Sigmoid colon (tissue), 7 donors: ENCODE measurements at places on chromosomes 7 and 10. TPM values are rescaled to one million over a fixed set of nuclear protein-coding genes. Genes with fewer than 3 reads are reported as not detected.

- no peak for DNase-seq
Observed at GRCh38 chr10:116668018-116668417, 47.3 kb downstream of the PNLIPRP2 start.

- no peak for DNase-seq
Observed at GRCh38 chr7:16433568-16434122, 12.3 kb upstream of the CRPPA start.

GRCh38 chr7:157255201-157255606, 81.6 kb upstream of the DNAJB6 start:
- no peak for DNase-seq

DNA sequence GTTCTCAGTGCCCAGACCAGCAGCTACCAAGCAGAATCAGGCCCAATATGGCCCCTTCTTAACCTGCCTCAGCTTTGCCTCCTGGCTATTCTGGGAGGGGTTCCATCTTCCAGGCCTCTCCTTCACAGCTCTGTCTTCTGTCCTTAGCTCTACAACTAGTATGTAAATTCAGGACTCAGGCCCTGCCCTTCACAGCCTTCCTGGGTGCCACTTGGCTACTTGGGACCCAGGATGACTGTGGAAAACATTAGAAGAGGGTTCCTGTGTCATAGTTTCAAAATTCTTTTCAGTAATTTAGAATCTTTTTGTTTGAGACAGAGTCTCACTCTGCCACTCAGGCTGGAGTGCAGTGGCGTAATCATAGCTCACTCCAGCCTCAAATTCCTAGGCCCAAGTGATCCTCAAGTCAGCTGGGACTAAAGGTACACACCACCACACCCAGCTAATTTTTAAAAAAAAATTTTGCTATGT, 33.2 kb upstream of the PAPSS2 start:
- DNase-seq: no peak

- no peak for DNase-seq
Observed at GRCh38 chr7:88396948-88397322, 90.2 kb upstream of the STEAP4 start.

DNA sequence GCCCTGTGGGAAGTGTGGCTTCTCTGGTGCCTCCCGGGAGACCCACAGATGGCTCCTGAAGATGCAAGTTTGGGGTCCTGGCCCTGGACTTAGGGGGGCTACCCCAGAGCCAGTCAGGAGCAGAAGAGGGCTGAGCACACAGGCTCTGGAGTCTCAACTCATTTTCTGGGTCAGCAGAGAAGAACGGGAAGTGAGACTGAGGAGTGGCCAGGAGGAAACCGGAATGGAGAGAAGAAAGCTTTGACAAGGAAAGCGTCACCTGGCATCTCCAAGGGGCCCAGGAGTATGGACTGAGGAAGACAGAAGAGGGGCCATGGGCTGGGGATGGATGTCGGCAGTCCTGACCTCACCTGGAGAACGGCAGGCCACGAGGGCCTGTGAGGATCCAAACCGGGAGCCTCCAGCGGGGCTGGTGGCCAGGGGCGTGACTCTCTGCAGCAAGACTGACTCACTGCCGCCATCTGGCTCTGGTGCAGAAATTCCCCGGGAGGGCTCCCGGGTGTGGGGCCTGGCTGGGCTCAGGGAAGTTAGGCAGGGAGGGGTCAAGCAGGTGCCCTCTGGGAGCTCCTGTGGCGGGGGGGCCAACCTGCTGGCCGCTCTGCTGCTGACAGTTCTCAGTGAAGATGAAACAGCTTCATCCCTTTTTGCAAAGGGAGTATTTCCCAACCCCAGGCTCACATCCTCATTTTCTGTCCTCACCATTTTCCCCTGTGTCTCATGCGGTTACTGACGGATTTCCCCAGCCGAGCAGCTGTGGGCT, 23.6 kb downstream of the DAGLB start:
- DNase-seq: no peak

- DNase-seq: no peak
Observed at GRCh38 chr10:59387951-59388670, 25.8 kb upstream of the FAM13C start.

DNA sequence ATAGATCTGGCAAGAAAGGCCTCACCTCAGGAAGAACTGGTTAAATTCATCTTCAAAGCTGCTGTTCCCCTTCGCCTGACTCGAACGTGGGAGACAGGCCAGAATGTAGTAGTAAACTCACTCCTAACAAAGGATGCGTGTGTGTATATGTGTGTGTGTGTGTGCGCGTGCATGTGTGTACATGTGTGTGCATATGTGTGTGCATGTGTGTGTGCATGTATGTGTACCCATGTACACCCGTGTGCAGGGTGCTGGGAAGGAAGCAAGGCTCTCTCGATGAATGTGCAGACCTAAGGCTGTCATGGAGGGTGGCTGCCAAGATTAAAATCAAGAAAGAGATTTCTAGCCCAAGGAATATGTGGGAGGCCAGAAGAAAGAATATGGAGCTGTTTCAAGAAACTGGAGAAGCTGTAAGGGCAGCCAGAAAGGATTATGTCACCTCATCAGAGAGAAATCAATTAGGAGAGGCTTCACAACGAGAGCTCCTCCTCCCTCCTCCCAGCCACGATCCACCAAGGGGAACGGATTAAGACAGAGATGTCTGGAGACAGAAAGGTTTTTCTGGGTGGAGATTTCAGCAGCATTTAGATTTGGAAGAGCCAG, 34.0 kb upstream of the LBX1 start:
- no peak for DNase-seq

DNA sequence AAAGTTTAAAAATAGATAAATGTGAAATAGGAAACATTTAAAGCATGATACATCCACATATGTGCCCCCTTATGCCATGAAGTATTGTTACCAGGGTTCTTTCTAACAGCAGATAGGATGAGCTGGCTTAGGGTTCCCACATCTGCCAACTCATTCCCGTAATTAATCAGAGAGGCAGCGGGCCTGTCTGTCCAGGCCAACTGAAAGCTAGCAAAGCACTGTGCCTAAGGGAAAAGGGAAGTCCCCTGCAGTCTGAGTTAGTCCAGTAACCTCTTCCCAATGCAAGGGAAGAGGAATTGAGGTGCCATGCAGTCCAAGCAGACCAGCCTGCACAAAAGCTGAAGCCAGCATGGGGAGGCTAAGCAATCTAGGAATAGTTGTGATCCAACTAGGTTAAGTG, 18.3 kb upstream of the ZC3HAV1L start:
- no peak for DNase-seq

GRCh38 chr7:106952658-106953231, 87.7 kb downstream of the PIK3CG start:
- peak; percentile 72 for DNase-seq

GRCh38 chr10:6171881-6172695, 30.6 kb upstream of the PFKFB3 start:
- DNase-seq: peak; percentile 84

DNA sequence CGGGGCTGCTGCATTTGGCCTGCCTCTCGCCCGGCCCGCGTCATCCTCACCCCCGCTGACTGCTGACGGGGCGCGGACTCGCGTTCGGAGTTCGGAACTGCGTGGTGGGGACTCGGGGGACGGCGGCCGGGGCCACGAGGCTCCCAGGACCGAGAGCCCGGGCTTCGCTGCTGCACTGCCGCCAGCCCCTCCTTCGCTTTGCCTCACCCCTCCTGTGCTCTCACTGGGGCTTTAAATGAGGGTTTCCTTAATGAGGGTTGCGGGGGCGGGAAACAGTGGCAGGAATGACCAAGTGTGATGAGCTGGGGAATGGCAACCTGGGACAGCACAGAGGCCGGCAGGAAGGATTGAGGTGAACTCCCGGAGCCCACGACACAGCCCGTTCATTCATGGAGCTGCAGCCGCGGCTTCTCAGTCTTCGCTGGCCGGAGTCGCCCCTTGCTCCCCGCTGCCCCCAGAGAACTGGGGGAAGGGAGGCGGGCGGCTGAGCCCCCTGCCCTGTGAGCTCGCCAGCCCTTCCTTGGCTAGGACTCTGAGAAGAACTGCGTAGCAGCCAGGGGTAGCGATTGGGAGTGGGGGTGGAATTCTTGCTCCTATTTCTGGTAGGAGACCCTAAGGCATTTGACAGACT, 1.5 kb upstream of the LRRC4 start:
- peak; percentile 71 for DNase-seq

GRCh38 chr10:44030132-44030531, 354.8 kb downstream of the CXCL12 start:
- DNase-seq: no peak

DNA sequence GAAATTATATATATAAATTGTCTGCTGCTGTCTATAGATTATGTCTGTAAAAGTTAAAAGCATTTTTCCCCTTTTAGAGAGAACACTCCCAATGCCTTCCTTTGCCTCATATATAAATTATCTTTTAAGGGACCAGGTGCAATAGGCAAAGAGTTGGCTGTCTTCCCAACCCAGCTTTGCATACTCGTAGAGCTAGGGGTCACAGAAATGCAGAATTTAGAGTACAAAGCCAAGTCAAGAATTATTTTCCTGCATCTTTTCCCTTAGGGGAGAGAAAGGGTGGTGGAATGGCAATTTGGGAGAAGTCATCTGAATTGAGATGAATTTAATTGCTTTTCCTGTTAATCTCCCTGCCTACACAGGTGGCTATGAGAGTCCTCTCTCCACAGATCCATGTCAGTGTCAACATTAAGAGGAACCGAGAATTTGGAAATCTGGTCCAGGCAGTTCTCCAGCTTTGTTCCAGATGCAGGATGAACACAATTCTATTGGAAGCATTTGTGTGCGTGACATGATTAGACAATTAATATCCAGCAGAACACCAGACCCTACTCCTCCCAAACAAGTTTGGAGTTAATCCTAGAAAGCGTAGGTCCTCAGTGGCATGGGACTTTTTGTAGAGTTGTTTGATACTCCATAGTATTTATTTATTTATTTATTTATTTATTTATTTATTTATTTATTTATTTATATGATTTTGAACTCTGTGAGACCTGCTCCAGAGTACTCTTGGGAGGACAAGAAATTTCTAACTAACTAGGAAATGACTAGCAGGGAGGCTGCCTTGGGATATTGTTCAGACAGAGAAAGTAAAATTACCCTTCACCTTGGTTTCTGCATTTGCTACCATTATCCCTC, 80.3 kb upstream of the SKAP2 start:
- DNase-seq: no peak

- no peak for DNase-seq
Observed at GRCh38 chr10:26335574-26336093, 102.5 kb upstream of the APBB1IP start.

DNA sequence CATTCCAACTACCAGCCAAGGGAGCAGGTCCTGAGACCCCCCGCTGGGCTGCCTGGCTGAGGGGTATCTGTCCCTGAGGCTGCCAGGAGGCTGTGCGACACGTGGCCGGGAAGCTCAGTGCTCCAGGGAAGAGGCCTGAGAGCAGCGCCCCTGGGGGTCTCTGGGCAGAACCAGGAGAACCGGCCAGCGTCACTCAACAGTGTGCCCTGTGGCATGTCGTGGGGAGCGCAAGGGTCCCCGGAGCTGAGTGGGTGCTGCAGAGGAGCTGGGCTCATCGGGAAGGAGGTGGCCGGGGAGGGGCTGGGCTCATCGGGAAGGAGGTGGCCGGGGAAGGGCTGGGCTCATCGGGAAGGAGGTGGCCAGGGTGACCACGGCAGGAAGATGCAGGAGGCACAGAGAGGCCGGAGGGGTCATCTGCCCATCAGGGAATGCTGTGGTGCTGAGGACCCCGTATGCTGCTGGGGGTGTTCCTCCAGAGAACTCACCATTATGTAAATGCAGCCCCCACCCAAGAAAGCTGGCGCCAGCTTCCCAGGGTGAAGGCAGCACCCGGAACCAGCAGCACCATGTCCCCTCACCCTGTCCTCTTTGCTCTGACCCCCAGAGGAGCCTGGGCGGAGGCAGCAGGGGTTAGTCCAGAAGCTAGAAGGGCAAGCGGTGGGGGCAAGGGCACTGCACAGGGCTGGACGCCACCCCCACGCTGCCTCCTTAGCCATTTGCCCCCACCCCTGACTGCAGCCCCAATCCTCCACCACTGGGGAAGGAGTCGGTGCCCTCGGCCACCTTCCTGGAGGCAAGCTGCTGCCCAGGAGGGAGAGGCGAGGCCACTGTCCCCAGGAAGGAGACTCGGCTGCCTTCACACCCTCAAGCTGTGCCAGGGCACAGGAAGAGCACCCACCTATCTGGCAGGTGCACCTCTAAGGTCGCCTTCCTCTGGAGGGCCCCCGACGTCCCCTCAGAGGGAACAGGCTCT, 33.3 kb downstream of the CALML3 start:
- DNase-seq: peak; percentile 64

GRCh38 chr10:44467090-44467489, 82.2 kb upstream of the CXCL12 start:
- no peak for DNase-seq

DNA sequence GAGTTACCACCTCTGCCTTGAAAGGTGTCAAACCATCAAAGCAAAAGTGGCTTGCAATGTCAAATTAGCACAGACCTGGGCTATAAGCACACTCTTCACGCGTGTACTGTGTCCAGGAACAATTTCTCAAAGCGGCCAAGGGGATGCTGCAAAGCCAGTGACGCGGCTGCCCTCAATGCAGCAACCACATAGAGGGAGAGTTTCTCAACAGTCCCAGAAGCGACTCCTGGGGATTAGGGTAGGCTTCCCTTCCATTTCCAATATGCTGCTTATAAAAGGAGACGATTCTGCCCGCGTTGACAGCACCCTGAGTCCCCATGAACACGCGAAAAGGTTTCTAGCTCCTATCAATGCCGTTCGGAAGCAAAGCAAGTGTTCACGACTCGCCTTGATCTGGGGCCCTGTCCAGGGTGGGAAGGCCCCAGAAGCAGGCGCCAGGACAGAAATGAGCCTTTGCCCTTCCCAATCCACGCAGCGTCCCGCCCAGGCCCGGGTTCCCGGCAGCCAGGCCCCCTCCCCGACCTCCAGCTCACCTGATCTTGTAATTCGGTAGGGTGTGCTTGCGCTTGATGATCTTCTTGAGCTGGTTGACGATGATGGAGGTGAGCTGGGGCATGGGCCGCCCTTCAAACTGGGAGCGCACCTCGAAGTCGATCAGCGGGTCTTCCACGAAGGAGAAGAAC, 1.3 kb downstream of the PDZD8 start:
- DNase-seq: peak; percentile 86

- DNase-seq: no peak
Observed at GRCh38 chr7:137462847-137463246, 119.3 kb upstream of the PTN start.

DNA sequence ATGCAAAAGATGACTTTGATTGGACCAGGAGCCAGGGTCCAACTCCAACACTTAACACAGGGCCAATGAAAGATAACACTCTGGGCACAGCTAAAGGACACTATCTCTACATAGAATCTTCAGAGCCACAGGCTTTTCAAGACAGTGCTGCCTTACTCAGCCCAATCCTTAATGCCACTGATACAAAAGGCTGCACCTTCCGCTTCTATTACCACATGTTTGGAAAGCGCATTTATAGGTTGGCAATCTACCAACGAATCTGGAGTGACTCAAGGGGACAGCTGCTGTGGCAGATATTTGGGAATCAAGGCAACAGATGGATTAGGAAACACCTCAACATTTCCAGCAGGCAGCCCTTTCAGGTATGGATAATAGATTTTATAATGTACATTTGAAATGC, 160.7 kb downstream of the MALRD1 start:
- no peak for DNase-seq

ALOX5 gene
- 23.2 TPM for total RNA-seq

SORCS1 gene
- 10.5 TPM for total RNA-seq

TMEM130 gene
- total RNA-seq: 3.2 TPM

DPP6 gene
- total RNA-seq: 51.2 TPM

C10orf67 gene
- not detected for total RNA-seq

TLX1 gene
- not detected for total RNA-seq

GLI3 gene
- 31.6 TPM for total RNA-seq

PODXL gene
- 21.7 TPM for total RNA-seq

NFKB2 gene
- 40.4 TPM for total RNA-seq

WDR11 gene
- total RNA-seq: 65.1 TPM

TAS2R3 gene
- total RNA-seq: 0.66 TPM

ORAI2 gene
- 7.9 TPM for total RNA-seq

BAIAP2L1 gene
- 0.27 TPM for total RNA-seq
